ENCODE measurements at places on chromosomes 12 and 14. TPM values are rescaled to one million over a fixed set of nuclear protein-coding genes. Genes with fewer than 3 reads are reported as not detected.
A peak's percentile ranks its signal among the peaks of the same experiment; 100 is the strongest.

PFDN5 gene
- 1,223 TPM for polyA plus RNA-seq

DNA sequence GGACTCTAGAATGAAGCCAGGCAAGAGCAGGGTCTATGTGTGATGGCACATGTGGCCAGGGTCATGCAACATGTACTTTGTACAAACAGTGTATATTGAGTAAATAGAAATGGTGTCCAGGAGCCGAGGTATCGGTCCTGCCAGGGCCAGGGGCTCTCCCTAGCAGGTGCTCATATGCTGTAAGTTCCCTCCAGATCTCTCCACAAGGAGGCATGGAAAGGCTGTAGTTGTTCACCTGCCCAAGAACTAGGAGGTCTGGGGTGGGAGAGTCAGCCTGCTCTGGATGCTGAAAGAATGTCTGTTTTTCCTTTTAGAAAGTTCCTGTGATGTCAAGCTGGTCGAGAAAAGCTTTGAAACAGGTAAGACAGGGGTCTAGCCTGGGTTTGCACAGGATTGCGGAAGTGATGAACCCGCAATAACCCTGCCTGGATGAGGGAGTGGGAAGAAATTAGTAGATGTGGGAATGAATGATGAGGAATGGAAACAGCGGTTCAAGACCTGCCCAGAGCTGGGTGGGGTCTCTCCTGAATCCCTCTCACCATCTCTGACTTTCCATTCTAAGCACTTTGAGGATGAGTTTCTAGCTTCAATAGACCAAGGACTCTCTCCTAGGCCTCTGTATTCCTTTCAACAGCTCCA, 39.6 kb downstream of the DAD1 start:
- H3K27me3 ChIP-seq = no peaks in the 10 kb centered on the region
- DNase-seq = no peak
- no peaks in the 10 kb centered on the region for H3K36me3 ChIP-seq

PRIM1 gene
- polyA plus RNA-seq = 11.6 TPM

GRCh38 chr14:93410021-93410420, 20.7 kb upstream of the UNC79 start:
- H3K27ac ChIP-seq = no peak overlapping the region
- H3K36me3 ChIP-seq = no peaks in the 10 kb centered on the region
- no peaks in the 10 kb centered on the region for H3K4me1 ChIP-seq

- H3K4me1 ChIP-seq = peaks cover 6% of the 10 kb centered on the region
- peak; percentile 39 for DNase-seq
Measured at GRCh38 chr14:88559852-88560251, 3.0 kb upstream of the ZC3H14 start.

GRCh38 chr12:110343114-110343513, 60.4 kb downstream of the ANAPC7 start:
- H3K4me3 ChIP-seq = no peak overlapping the region
- no peak for DNase-seq
- H3K4me1 ChIP-seq = no peaks in the 10 kb centered on the region
- no peak overlapping the region for H3K27ac ChIP-seq

DNA sequence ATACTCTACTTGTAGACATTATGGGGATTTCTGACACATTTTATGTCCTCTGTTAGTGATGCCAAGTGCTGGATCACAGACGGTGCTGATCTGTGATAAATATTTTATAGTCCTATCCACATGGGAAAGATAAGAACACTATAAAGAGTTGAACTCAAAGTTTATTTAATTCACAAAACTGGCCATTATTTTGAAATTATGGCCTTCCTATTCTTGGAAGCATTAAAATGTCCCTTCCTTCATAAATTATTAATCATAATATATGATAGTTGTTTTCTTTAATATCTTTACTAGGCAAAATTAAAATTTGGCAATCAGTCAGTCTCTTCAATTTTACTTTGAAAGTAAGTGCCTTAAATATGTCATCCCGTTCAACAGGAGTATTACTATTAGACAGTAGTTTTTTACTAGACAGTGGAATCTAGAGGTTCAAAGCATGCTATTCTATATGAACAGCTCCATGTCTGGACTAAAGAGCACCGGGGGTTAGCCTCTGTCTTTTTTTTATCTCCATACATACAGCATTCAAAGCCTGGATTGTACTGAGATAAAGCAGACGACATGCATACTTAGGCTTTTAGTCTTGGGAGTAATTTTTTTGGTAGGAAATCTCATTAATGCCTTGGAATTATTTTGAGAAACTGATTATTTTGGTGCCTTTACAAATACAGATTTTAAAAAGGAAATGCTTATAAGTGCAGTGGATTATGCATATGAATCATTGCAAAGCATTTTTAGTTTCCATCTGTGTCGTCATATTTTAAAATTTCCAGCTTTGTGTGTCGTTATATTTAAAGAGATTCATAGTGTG, 306.1 kb upstream of the RGS6 start:
- no peak overlapping the region for H3K4me3 ChIP-seq
- DNase-seq = no peak
- H3K27ac ChIP-seq = no peak overlapping the region

SIRT4 gene
- polyA plus RNA-seq = 1.6 TPM

RPGRIP1 gene
- polyA plus RNA-seq = not detected

SLCO1B1 gene
- not detected for polyA plus RNA-seq

GRCh38 chr14:54867011-54867410, 35.6 kb downstream of the GCH1 start:
- H3K4me1 ChIP-seq = no peaks in the 10 kb centered on the region
- no peaks in the 10 kb centered on the region for H3K36me3 ChIP-seq
- H3K4me3 ChIP-seq = no peak overlapping the region
- no peak overlapping the region for H3K27ac ChIP-seq
- no peaks in the 10 kb centered on the region for H3K27me3 ChIP-seq

DNA sequence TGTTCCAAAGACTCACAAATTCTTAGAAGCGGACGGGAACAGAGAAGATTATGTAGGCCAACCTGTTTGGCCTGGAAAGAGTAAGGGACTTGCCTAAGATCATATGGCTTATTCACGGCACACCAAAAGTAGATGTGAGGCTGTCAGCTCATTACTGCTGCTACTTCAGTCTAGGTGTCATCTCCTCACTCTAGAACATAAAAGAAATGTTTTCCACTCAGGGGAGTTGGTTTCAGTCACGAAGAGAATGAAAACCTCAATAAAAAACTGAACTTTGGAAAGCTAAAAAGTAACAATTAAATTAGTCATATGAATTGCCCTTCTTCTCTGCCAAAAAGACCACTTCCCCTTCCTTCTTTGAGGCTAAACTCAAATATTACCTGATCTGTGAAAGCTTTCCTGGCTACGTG, 658 bp upstream of the CEP128 start:
- no peak overlapping the region for H3K27ac ChIP-seq
- no peaks in the 10 kb centered on the region for H3K27me3 ChIP-seq
- H3K36me3 ChIP-seq = no peaks in the 10 kb centered on the region
- H3K4me3 ChIP-seq = peak overlapping the region; percentile 74
- peaks cover 5% of the 10 kb centered on the region for H3K4me1 ChIP-seq

GRCh38 chr12:132858718-132859266, 28.6 kb downstream of the CHFR start:
- H3K36me3 ChIP-seq = peaks cover 75% of the 10 kb centered on the region
- DNase-seq = no peak
- no peaks in the 10 kb centered on the region for H3K4me1 ChIP-seq
- no peak overlapping the region for H3K4me3 ChIP-seq
- no peaks in the 10 kb centered on the region for H3K27me3 ChIP-seq

RPAP3 gene
- polyA plus RNA-seq = 14.2 TPM

DNA sequence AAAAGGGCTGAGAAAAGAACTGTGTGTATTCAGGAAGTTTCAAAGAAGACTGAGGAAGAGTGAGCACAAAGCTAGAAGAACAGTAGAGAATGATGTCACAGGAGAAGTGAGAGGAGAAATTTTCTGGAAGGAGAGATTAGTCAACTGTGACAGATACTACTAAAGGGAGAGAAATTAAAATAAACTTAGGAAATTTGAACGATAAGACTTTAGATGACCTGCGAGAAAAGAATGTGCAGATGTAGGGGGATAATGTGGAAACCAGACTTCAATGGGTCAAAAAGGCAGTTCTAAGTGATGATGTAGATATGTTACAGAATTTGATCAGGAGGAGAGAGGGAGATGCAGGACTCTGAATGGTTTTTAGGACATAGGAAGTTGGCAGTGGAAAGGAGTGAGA, 287.4 kb downstream of the SYT1 start:
- H3K27ac ChIP-seq = no peak overlapping the region
- DNase-seq = no peak
- no peaks in the 10 kb centered on the region for H3K4me1 ChIP-seq
- H3K4me3 ChIP-seq = no peak overlapping the region
